ENCODE measurements at places on chromosomes 7 and 10.
A peak's percentile ranks its signal among the peaks of the same experiment; 100 is the strongest.

DNA sequence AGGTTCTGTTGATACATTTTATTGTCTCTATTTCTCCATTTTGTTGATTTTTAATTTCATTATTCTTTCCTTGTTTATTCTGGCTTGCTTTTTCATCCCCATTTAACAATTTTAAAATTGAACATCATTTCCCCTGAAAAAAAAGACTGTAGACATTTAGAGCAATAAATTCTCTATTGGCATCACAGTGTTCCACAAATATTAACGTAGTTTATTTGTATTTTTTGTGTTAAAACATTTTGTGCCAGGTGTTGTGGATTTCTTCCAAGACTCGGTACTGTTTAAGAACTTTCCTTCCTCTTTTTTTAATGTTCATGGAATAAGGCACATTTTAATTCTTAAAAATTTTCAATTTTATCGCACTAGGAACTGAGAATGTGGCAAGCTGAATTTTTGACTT, 156.1 kb upstream of the NPY start:
- DNase-seq: no peak

GRCh38 chr10:116747325-116747724, 5.0 kb upstream of the HSPA12A start:
- no peak for DNase-seq

DNA sequence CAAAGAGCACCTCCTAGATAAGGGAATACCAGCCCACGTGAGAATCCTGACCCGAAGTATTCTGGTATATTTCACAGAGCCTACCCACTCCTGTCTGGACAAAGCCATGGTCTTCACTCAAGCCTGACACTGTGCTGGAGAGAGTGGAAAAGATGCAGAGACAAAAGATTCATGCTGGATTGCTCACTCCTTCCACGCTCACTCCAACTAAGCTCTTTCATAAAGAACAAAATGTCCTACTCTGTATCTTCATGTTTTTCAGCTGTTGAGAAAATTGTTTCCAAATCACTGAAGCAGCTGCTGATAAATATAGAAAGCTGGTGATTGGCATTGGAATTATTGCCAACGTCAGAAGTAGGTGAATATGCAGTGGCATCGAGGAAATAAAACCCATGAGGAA, 106.0 kb downstream of the ABLIM1 start:
- DNase-seq: no peak

GRCh38 chr7:117322741-117323304, at the start of gene WNT2:
Gene WNT2 (minus strand): TSS chr7:117323058. CDS start chr7:117322989, 69 bp downstream.
- DNase-seq: no peak

DNA sequence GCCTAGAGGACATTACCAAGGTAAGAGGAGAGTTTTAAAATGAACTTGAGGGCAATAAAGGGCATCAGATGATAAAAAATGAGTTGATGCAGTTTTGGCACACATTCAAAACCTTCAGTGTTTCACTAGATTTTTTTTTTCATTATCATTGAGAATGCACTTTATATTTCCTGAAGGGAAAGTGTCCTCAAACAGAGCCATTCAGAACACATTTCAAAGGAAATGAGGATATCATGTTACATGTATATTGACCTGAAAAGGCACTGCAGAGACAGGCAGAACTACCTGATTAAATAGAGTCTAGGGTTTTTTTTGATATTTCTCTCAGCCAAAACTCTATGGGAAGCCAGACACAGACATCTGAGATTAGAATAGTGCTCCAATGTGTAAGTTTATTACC, 454.0 kb downstream of the NEBL start:
- no peak for DNase-seq

DNA sequence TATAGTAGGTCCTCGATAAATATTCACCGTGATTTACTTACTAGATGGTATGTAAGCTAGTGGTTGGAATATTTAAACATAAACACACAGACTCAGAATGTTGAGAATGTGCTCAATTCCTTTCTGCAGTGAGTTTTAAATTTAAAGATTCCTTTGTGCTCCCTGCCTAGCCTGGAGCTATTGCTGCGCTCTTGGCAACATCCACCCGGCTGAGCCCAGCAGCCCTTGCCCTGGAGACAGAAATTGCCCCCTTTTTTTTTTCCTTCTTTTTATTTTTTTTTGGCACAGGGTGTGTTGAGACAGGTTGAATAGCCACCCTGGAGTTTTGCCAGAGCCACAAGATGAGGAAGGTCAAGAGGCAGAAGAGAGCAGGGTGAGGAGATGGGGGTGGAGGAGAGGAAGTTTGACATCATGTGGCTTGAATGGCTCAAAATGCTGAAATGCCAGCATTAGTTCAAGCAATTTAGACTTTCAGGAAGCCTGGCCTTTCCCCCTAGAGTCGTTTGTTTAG, 180.8 kb downstream of the PRKCQ start:
- DNase-seq: no peak

GRCh38 chr10:99593312-99593711, 26.9 kb downstream of the SLC25A28 start:
- DNase-seq: no peak

- DNase-seq: no peak
These were observed 1249.9 kb upstream of the AUTS2 start for GRCh38 chr7:68348401-68348800.

GRCh38 chr7:17301471-17302456, 3.3 kb downstream of the AHR start:
- DNase-seq: no peak

DNA sequence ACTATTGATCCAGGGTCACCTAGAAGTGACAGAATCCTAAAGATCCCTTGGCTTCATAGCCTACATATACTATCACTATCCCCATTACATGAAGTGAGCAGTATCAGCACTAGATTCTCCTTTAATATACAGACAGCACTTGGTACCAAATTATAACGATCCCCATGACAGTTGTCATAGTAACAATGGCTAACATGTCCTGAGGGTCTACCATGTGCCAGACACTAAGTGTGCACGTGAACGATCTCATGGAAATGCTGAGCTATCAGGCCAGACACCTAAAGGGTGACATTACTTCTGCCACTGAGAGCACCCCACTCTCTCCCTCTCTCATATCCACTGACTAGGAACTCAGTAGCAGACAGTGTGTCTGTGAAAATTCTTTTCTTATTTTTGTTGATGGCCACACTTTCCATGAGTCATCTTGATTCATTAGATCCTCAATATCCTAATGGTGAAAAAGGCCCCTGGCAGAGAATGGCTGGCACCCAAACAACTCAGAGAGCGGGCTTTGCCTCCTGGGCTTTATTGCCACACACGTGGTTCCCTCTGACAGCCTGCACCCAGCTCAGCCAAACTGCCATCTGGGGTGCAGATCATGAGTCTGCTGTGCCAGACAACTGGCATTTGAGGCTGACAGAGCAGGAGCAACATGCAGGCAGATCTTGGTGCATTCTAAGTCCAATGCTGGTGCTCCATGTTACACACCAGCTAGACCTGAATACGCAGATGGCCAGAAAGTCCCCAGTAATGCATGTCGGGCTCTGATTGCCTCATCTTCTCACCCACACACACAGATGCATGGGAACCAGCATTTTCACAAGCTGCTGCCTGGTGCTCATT, 176.3 kb downstream of the DGKI start:
- peak; percentile 22 for DNase-seq

GRCh38 chr10:86344714-86345161, 21.9 kb downstream of the GRID1 start:
- DNase-seq: no peak

GRCh38 chr10:17061418-17061817, 68.2 kb downstream of the CUBN start:
- DNase-seq: no peak

DNA sequence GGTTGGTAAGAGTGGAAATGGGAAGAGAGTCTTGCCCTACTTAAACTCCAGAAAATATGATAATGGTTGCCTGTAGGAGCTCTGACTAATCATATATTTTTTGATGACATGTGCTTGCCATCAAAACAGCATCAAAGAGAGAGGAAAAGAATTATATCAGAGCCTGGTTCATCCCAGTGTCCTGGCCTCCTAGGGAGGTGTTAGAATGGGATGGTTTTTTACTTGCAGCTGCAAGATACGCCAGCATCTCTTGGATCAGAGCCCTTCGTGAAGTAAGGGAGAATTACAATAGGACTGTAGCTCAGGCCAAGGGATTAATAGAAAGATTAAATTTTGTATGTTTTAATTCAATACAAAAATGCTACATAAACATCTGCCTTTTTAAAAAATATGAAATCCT, 177.6 kb upstream of the HDAC9 start:
- no peak for DNase-seq

- DNase-seq: no peak
These were observed 3.3 kb downstream of the CHN2 start for GRCh38 chr7:29197916-29198315.

GRCh38 chr7:75925717-75926435, 10.9 kb downstream of the POR start:
- no peak for DNase-seq

DNA sequence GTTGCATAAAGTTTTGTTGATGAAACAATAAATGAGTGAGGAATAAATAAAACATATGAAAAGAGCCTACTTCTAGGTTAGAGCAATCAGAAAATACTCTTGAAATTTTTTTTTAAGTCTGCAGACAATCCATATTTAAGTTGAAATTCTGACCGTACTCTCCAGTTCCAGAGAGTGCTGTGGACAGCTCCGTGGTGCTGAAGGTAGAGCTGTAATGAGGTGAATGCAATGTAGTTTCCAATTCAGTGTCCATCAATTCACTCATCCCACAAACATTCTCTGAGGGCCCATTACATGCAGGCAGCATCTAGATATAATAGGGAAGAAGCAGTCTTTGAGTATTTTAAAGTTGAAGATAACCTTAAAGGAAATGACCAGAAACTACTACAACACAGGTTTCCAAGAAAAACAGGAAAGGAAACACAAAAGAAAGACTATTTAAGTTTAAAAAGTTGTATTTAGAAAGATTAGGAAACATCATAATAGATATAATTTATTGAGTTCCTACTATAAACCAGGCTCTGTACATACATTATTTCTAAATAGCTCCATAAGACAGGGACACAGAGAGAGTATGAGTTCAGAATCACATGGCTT, 44.0 kb upstream of the CRTAC1 start:
- no peak for DNase-seq

GRCh38 chr10:70474780-70475179, 3.8 kb upstream of the PALD1 start:
- DNase-seq: no peak

DNA sequence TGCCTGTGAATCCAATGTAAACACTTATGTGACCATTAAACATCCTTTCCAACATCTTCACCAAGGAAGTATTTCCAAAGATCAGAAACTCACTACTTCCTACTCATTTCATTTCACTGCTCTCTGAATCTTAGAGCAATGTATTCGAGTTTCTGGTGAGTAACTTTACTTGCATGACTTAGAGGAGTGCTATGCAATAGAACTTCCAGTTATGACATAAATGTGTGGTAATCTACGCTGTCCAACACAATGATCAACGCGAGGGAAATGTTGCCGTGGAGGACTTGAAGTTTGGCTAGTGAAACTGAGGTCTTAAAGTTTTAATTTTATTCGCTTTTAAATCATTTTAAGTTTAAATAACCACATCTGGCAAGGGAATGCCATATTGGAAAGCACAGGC, 1326.3 kb downstream of the XPNPEP1 start:
- peak; percentile 62 for DNase-seq

DNA sequence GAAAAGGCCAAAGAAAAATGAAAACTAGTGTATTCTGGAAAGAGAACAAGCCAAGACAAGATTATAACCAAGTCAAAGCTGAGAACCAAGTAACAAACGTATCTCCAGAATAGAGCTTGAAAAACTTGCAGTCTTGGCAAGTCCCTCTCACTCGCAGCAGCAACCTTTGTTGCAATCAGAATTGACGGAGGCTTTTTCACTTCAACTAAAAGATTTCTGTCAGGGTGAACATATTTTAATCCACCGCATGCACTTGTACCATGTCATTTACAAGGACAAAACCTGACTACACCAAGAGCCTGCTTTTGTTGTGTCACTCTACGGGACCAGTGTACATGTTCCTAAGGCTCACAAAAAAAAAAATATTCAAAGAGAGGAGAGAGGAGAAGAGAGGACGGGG, 122.0 kb downstream of the CHCHD3 start:
- DNase-seq: no peak

DNA sequence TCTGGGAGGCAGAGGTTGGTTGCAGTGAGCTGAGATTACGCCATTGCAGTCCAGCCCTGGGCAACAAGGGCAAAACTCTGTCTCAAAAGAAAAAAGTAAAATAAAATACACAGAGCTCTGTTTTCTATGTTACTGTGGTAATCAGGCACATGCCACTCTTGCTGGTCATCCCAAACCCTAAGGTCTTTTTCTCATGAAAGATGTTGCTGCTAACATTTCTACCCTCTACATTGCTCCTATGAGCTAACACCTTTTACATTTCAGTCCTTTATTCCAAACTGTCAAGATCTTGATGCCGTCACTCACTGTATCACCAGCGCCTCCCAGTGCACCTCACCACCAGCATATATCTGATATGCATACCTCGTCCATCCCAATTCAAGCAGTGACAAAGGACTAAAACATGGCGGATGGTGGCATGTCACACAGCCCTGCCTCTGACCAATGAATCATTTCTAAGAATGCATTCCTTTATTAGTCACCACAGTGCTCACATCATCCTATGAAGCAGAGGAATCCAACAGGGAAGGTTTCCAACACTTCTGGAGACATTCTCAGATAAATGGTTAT, 4.3 kb downstream of the DAGLB start:
- peak; percentile 69 for DNase-seq

- no peak for DNase-seq
These were observed 336.5 kb upstream of the PRKCQ start for GRCh38 chr10:6916601-6917000.

GRCh38 chr10:60664859-60665258, 113.4 kb upstream of the CDK1 start:
- no peak for DNase-seq

DNA sequence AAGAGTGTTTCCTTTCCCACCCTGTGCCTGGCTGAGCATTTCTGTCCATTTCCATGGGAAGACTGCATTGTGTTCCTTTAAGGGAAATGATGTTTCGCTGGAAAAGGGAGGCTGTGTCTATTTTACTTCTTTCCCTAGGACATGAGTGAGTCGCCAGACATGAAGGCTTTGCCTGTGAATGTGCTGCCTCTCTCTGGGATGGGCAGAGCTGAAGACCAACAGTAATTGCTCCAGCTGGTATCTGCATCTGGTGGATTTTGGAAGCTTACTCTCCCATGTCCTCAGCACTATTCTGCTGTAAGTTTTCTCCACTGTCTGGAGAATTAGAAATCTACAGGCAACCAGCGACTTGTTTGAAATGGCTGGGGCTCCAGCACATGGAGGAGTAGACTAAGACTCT, 264.6 kb upstream of the BMPER start:
- no peak for DNase-seq

GRCh38 chr7:38367301-38367890, 94.0 kb upstream of the TARP start:
- DNase-seq: no peak

- DNase-seq: peak; percentile 66
These were observed 1.1 kb upstream of the HBP1 start for GRCh38 chr7:107167483-107168232.

DNA sequence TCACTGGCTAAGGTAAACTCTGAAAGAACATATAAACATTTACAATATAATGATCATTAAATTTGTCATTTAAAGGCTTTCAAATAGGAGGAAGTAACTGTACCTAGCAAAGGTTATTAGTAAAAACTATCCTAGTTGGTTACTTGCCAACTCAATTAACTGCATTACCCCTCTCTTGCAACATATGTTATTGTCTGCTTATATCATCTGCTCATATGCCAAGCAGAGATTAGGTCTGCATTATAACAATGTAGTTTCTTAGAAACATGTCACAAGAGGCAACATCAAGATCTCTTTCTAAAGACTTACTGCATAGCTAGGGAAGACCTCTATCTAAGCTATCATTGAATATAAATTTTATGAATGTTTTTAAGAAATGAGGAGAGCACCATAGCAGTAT, 132.5 kb downstream of the RELN start:
- DNase-seq: no peak

GRCh38 chr10:132341017-132341416, 9.0 kb downstream of the LRRC27 start:
- DNase-seq: no peak

Data from skeletal muscle cell (primary cell).